ENCODE measurements at places on chromosomes 4 and X.

- no peak for DNase-seq
Observed at GRCh38 chr4:138577145-138577544, 335.0 kb upstream of the SLC7A11 start.

DNA sequence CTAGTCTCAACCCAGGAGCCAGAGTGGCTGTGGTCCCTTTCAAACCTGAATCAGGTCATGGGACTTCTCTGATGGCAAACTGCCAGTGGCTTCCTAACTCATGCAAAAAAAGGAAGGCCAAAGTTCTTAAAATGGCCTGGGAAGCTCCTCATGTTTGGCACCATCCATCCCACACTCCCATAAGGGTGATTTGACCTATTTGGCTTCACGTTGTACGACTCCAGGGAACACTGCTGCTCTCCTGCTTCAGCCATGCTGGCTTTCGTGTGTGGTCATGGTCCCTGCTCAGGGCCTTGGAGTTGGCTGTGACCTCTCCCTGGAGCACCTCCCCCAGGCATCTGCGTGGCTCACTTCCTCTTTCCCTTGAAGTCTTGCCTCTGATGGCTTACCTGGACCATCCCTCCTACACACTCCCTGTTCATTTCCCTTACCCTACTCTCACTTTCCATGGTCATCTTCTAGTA, 12.8 kb upstream of the TMSB4X start:
- DNase-seq, result no peak

DNA sequence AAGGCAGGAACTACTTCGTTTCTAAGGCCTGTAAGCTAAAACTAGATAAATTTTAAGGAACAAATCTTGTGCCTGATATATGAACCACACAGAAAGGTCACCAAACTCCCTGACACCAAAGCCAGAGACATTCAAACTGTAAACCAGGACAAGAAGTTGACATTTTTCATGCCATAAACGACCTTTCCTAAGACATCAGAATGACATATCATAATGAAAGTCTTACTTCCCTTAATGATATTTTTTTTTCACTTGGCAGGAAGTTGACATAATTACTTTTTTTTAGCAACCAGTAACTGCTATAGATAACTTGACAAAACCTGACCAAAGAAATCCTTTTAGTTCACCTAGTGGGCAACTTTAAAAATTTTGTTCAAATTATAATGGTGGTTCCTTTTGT, 231.5 kb upstream of the AGTR2 start:
- no peak for DNase-seq

DNA sequence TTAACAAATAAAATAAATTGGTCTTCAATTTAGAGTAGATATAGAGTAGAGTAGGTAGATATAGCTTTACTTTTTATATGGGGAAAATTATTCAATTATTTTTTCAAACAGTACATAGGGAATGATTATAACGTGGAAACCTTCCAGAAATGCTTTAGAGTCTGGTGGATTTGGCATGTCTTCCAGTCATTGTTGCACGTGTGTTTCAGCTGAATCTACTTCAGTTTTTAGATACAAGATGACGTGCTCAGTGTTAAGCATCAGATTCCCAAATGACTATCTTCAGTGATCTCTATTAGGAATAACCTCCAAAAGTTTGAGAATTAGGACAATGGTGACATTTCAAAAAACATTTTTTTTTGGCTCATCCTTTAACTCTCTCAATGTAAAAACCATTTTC, 616.9 kb downstream of the ANKRD50 start:
- DNase-seq, result no peak

GRCh38 chr4:39937683-39938268, 39.9 kb downstream of the PDS5A start:
- DNase-seq, result no peak

DNA sequence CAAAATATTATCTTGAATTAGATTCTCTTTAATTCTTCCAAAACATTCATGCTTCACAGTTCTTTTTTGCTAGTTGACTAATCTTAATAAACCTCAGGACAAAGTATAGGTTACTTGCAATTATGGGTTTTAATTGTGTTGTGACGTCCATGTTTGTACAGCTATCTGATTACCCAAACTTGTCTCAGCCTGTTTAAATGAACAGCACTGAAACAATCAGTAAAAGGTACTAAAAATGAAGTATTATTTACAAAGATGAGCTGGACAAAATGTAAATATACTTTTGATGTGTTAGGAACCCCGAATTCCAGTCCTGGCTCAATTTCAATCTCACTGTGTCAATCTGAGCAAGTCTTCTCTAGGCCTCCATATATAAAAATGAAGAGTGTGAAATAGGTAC, 57.4 kb upstream of the SLC6A14 start:
- DNase-seq, result no peak

GRCh38 chr4:107742791-107743190, 22.8 kb upstream of the PAPSS1 start:
- no peak for DNase-seq

- no peak for DNase-seq
Observed at GRCh38 chr4:37568489-37568888, 117.7 kb downstream of the RELL1 start.

GRCh38 chr4:38177035-38177546, 216.9 kb downstream of the PTTG2 start:
- peak; percentile 61 for DNase-seq

DNA sequence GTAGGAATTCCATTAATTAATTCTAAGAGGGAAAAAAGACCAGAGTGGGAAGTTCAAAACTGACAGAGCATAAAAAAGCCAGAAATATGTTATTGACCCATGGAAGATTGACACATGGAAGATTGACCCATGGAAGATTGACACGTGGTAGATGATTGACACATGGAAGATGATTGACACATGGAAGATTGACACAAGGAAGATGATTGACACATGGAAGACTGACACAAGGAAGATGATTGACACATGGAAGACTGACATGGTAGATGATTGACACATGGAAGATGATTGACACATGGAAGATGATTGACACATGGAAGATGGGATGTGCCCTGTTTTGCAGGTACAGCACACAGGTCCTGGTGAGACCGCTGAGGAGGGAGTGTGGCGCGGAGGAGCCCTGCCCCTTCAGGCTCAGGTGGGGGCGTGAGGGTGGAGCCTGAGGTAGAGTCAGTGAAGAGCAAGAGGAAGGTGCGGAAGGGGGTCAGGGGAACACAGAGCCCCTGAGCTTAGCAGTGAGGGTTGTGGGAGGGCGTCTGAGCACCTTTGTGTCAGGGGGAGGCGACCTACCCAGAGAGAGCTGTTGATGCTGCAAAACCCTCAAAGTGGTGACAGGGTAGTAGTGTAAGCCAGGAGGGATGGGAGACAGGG, 15.8 kb upstream of the PDE6B start:
- no peak for DNase-seq

- DNase-seq, result no peak
Observed at GRCh38 chrX:8604131-8604530, 127.8 kb downstream of the ANOS1 start.

GRCh38 chr4:66376396-66376795, 706.1 kb upstream of the EPHA5 start:
- no peak for DNase-seq

DNA sequence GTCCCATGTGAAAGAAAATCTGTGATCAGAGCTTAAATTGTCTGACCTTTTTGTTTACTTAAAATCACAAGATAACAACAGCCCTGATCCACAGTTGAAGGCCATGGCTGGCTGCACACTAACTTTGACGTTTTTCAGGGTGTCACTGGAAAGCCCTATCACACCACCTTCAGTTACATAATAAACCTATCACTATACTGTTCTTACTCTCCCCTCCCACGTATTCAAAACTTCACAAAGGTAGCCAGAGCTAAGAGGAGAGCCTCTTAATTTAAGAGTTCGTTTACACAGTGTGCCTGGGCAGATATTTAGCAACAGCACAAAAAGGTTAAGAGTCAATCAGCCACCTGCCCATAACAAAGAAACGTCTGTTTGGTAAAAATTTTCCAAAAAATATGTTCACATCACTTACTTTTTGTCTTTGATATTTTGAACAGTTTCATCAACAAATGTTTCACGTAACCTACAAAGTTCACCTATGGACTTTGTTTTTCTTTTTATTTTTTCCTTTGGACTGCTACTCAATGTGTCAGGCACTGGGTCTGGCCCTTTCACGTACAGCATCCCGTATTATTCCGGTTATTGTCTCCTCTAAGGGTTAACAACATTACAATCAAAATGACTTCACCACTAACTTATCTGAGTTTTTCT, 25.0 kb downstream of the RFC1 start:
- no peak for DNase-seq

DNA sequence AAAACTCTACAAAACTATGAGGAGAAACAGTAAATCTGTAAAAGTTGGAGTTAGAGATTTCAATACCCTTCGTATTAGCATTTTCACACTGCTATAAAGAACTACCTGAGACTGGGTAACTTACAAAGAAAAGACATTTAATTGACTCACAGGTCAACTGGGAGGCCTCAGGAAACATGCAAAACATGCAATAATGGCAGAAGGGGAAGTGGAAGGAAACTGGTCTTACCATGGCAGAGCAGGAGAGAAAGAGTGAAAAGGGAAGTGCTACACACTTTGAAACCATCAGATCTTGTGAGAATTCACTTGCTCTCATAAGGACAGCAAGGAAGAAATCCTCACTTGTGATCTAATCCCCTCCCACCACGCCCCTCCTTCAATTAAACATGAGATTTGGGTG, 949.9 kb downstream of the TECRL start:
- no peak for DNase-seq

- DNase-seq, result no peak
Observed at GRCh38 chr4:8701126-8702019, 108.8 kb downstream of the CPZ start.

DNA sequence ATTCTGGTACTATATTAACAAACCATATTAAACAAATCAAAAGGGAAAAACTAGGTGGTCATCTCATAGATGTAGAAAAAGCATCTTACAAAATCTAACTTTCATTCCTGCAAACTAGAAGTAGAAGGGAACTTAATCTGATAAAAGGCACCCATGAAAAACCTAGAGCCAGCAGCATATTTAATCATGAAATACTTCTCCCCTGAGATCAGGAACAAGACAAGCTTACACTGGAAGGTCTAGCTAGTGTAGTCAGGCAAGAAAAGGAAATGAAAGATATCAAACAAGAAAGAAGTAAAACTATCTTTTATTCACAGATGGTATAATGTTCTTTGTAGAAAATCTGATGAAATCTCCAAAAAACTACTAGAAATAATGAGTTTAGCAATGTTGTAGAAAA, 41.2 kb downstream of the ATP10D start:
- no peak for DNase-seq

- no peak for DNase-seq
Observed at GRCh38 chrX:18789916-18790315, 82.5 kb downstream of the PPEF1 start.

DNA sequence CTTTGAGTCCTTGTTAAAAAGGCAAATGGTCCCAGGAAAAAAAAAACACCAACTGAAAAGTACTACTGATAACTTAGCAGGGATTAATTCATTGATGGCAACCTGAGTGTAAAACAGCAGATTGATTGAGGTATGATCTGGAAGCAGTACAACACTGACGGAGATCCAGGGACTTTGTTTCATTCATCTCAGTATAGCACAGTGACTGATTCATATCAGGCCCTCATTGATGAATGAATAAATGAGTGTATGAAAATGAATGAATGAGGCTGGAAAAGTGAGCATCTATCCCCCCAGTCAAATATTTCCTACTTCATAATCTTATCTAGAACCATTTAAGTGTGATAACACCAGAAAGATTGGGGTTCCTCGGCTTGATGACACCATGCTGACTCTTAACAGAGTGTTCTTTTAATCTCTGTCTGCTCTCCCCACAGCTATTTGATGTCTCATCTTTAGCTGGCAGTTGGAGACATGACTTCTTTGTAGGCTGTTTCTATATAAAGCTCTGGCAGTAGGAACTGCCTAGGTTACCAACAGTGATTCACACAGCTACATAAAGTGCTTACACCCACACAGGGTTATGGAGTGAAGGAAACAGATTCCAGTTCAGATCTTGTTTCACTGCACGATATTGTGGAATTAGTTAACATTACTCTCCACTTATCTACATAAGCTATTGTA, 18.6 kb upstream of the RNF128 start:
- DNase-seq, result no peak

- no peak for DNase-seq
Observed at GRCh38 chr4:145280541-145280940, 100.2 kb upstream of the OTUD4 start.

DNA sequence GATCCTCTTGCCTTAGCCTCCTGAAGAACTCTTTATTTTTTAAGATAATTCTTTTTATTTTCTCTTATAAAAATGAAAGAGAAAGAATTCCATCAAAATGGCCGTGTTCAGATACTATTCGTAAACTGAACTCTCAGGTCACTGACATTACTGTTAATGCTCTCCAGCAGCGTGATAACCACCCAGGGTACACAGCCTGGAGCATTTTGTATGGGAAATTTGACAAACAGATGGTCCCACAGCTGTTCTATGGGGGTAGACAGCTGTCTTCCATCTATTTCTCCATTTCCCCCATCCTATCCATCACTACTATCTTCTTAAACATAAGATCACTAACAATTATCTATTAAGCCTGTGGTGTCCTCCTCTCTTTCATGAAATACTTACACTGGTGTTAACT, 47.8 kb downstream of the SYNPO2 start:
- DNase-seq, result no peak

- no peak for DNase-seq
Observed at GRCh38 chr4:156790866-156791265, 180.7 kb downstream of the PDGFC start.

GRCh38 chr4:77001907-77002306, 52.4 kb downstream of the SEPTIN11 start:
- no peak for DNase-seq

DNA sequence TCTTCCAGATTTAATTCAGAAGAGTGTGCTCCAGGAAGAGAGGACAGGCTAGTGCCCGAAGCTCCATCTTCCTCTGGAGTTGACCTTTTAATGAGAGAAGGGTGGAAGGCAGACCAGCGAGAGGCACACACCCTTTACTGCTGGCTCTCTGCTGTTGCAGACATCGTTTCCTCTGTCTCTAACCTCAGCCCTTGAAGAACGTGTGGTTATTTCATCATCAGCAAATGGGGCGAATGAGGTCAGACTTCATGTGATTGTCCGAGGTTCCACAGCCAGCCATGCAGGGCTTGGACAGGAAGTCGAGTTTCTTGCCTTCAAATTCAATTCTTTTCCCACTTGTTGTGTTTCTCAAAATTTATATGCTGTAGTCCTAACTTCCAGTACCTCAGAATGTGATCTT, 155.2 kb upstream of the MSX1 start:
- no peak for DNase-seq

- DNase-seq, result no peak
Observed at GRCh38 chr4:146265950-146266490, 51.7 kb downstream of the REELD1 start.

DNA sequence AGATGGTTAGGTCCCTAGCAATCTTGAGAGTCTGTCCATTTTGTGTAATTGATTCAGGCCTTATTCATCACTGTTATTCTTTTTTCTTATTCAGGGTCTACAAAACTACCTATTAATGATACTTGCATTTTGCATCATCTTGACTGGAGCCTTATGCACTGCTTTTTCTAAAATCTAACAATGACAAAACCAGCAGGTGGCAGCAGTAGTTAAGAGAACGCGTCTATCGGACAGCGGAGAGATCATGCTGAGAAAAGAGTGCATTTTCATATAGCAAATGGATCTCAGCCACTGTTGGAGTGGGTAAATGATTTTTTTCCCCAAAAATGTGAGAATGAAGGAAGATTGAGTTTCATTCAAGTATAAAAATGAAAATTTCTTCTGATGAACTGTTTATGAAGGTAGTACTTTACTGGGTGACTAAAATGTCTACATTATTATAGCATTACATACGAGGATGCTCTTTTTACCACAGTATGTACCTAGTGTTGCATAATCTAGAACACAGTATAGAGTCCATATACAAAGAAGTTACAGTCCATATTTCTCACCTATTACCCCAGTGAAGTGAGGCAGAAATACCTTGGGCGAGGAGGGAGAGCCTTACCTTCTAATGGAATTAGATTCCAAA, 43.2 kb downstream of the TMEM144 start:
- peak; percentile 17 for DNase-seq

Data from CD4-positive, alpha-beta T cell treated with Interleukin-6 at 100 ng/mL for 8 hours (primary cell).